ENCODE measurements at places on chromosomes 6 and 20.
A peak's percentile ranks its signal among the peaks of the same experiment; 100 is the strongest.

- no peak for DNase-seq
These were observed 339.6 kb upstream of the CITED2 start for GRCh38 chr6:139713900-139714506.

DNA sequence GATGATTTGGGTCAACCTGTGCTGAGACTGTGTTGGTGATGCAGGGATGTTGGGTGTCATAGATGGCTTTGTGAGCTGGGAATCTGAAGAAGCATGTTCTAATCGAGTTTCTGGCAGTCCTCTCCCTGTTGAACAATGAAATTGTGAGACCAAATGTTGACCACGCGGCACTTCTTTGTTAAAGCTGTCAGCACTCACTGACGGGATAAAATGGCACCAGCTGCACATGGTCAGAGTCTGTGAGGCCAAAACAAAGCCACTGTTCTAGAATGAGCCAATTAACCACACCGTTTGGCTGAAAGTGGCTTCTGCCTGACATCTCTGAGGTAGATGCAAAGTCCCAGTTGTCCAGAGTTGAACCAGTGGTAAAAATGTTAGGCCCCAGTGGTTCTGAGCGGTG is 562.2 kb downstream of the KIF16B start:
- DNase-seq, result no peak

DNA sequence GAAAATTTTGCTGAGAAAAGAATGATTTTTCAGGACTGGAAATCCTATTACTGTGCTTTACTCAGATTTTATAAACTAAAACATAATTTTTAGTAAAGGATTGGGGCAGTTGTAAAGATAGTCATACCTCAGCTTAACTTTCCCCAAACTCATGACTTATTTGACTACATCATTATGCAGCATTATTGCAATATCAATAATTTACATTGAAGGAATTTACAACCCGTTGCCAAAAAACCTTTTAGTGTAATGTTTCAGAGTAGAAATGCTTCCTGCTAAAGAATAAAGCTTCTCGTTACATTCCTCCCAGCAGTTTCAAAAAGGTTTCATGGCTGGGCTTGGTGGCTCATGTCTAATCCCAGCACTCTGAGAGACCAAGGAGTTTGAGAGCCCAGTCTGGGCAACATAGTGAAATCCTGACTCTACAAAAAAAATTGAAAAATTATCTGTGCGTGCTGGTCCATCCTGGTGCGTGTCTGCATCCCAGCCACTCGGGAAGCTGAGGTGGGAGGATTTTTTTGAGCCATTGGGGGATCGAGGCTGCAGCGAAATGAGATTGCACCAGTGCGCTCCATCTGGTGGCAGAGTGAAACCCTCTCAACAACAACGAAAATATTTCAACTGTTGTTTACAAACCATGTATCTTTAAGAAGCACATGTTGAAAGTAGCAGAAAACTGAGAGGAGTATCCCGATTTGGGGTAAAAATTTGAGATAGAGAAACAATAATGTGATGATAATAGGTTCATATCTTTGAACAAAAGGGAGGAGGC is 4.4 kb downstream of the AMD1 start:
- DNase-seq, result peak; percentile 35

DNA sequence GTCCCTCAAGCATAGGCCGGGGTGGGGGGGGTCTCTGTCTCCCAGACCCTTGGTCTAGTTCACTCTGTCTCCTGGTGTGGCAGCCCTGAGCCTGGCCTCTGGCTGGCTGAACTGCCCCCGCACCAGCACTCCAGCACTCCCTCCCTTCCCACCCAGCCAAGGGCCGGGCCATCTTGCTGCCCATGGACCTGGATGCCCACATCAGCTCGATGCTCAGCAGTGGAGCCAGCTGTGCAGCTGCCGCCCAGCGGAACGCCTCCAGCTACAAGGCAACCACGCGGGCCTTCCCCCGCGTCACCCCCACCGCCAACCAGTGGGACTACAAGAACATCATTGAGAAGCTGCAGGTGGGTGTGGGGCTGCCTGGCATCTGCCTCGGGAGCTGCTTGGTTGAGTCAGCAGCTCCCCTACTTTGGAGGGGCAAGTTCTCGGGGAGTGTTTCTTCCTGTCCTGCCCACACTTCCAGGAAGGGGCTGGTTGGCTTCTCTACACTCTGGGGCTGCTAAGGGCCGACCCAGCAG is 28.4 kb downstream of the UQCC2 start:
- DNase-seq, result no peak

DNA sequence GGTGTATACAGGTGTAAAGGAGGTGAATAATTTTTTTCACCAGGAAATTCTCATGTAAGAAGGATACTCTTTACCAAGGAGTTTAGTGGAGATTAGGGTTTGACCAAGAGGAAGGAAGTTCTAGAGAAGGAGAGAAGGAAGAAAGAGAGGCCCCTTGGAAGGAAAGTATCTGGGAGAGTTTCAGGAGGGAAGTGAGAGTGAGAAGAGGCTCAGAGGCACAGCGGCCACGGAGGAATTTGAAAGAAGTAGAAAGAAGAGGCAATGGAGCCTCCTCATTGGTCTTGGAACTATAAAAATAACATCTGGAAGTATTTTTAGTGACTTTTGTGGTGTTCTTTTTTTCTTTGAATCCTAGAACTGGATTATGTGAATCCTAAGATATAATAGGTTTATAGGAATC is 50.8 kb upstream of the MCUR1 start:
- no peak for DNase-seq

All from NCI-H2171 treated with DMSO at 0.1 percent for 48 hours (cell line).